IPS DF 6.9 (cell line): ENCODE measurements at places on chromosomes 16 and 17.

- no peak for DNase-seq
Observed at GRCh38 chr16:28937222-28937876, 5.6 kb downstream of the CD19 start.

DNA sequence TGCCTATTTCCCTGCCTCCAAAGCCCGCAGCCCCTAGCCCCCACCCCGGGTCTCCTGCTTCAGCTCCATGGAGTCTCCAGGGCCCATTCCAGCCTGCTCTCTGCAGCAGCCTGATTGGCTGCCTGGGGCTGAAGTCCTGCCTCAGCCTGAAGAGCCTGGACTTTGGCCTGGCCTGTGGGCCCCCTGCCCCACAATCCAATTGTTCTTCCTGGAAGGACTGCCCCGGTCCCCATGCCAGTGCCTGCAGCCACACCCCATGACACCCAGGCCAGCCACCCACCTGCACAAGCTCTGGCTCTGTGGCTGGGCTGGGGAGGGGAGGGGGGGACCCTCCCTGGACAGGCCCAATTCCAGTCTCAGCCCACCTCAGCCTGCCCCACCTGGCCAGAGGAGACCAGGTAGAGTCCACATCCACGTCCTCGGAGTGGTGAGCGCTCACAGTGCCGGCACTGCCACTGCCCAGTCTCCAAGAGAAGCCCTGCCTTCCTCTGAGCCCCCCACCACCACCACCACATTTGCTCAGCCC lies 12.3 kb downstream of the ENPP7 start:
- DNase-seq, result no peak

DNA sequence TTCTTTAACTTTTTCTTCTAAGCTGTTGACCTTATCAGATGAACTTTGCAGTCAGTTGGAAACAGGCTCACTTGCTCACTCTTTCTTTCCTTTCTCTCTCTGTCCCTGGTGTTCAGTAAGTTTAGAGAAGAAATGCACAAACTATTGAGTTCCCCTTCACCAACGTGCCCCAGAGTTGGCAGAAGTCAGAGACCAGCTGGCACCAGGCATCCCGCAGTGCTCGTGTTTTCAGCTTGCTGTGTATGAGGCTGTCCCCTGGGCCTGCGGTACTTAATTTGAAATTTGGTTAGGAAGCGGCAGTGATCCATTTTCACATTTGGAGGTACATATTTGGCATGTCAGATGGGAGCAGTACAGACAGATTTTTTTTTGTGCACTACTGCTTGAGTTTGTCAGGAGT lies 258.6 kb downstream of the SNX29 start:
- DNase-seq, result no peak

DNA sequence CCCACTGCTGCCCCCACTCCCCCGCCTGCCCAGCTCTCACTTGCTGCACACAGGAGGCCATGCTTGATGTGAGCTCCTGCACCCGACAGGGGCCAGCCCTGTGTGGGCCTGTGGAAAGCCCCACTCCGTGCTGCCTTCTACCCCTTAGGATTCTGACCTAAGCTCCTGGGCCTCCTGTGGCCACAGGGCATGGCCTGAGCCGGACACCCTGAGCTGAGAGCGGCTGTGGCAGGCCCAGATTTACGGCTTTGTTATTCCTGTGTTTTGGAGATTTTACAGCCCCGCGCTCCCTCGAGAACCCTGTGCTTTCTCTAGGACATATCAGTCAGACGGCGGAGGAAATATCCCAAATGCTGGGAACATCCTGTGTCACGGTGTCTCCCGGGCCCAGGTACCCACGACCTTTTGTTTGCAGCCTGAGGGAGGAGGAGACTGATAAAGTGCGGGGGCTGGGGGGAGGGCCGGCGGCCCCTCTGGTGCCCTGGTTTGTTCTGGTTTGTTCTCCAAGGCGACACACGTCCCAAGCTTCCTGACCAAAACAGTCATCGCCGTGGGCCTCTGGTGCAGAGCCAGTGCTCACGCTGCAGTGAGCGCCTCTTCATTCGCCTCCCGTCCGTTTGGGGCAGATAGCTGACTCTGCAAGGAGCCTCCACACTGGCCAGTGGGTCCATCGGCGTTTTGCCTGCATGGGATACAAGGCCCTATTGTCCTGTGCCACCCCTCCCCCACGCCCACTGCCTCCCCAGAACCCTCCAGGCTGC lies 363.4 kb downstream of the C16orf95 start:
- no peak for DNase-seq

- no peak for DNase-seq
Observed at GRCh38 chr17:44722254-44722653, 13.8 kb downstream of the DBF4B start.

DNA sequence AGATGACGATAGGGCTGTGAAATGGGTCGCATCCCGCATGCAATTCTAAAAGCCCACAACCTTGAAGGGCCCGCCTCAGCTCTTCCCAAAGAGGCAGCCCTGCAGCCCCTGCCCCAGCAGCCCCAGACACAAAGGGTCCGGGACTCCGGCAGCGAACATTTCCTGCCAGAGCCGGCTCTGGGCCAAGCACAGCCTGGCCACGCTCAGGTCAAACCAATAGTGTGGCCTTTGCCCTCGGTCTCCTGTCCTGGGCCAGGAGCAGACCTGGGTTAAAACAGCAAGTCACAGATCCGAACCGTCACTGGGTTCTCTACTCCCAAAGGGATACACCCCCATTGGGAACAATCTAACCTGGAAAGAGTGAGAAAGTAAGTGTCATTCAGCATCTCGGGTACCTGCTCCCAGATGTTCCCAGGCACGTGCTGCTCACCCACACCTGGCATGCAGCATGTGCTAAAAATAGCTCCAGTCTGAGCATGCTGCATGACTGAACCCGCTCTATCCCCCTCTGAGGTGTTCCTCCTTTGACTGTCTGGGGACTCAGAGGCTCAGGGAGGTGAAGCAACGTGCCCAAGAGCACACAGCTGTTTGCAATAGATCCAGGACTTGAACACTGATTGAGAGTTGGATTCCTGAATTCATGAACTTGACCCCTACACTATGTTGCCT lies 22.2 kb upstream of the ATP2A3 start:
- no peak for DNase-seq
